Type B pancreatic cell (in vitro differentiated cells): ENCODE measurements at places on chromosomes 11 and 22.

DNA sequence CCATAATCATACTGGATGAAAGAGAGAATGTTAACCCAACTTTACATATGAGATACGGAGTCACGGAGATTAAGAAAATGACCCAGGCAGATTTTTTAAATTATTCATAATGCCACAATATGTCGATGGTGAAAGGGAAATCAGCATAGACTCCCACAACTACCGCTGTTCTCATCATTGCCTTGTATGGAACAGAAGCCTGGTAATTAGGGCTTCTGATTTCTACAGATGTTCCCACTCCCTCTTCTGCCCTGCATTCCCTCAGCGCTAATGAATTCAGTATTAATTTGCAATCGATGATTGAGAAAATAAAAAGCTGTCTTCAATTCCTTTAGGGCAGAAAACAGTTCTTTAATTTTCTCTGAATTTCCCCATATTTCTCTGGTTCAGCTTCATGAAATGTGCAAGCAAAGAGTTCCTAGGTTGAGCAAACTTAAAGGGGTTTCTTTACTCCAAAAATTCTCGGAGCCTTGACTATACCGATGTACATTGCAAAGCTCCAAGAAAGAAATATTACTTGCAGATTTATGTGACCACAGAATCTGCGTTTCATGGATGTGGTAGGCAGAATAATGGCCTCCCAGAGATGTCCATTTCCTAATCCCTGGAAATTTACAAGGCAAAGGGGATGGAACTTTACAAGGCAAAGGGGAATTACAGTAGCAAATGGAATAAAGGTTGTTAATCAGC, 134.9 kb upstream of the ZC3H12C start:
- no peak for DNase-seq

DNA sequence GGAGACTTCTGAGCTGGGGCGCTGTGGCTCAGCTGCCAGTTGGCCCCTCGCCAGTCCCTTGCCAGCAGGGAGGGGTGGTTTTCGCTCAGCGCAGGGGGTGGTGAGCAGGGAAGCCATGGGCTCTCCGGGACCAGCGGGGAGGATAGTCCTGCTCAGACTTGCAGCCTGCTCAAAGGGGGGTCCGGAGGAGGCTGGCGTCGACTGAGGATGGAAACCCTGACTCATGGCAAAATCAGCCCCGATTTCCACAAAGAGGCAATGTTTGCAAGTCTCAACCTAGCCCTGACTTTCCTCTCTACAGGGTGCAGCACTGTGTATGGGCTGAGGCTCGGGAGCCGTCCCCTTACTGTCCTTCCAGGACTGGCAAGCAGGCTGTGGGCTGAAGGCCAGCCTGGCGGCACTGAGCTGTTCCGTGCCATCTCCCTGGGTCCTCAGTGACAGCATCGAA, 35.1 kb downstream of the FBLN1 start:
- DNase-seq = no peak

- no peak for DNase-seq
Observed at GRCh38 chr11:1478011-1478410, 8.6 kb downstream of the MOB2 start.

GRCh38 chr11:113764527-113765219, 8.8 kb downstream of the ZW10 start:
- DNase-seq = no peak

DNA sequence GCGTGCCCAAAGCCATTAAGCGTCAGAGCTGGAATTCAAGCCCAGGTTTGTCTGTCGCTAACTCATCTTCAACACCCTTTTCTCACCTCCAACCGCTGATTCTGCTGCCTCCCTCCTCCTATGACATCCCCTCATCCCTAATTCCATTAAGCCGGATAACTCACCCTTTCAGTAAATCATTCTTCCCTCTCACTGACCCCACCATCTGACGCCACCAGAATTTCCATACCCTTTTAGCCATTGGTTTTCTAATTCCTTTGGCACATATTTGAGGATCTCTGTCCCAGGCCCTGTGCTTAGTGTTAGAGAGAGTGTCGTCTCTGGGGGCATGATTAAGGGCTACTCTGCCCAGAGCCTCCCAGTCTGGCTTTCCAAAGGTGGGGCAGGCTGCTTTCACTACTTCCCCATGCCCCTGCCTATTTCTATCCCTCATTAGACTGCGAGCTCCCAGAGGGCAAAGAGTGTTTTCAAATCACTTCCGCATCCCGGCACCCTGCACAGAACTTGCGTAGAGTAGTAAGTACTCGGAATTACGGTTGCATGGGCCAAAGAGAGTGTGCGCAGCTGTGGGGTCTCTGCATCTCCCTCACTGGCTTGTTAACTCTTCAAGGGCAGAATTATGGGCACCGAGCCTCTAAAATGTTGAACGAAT, 3.9 kb downstream of the KLHL35 start:
- no peak for DNase-seq
